ENCODE measurements at places on chromosomes 2 and 18.

GRCh38 chr2:30031184-30031583, 109.8 kb upstream of the ALK start:
- no peak for DNase-seq

GRCh38 chr2:11824901-11825828, 78.7 kb downstream of the LPIN1 start:
- peak; percentile 53 for DNase-seq

- no peak for DNase-seq
These were observed 13.8 kb upstream of the ZBTB7C start for GRCh38 chr18:48422947-48423378.

- no peak for DNase-seq
These were observed 20.7 kb downstream of the ACVR2A start for GRCh38 chr2:147865560-147865959.

- DNase-seq = no peak
These were observed 208.4 kb downstream of the MGAT5 start for GRCh38 chr2:134462275-134462674.

DNA sequence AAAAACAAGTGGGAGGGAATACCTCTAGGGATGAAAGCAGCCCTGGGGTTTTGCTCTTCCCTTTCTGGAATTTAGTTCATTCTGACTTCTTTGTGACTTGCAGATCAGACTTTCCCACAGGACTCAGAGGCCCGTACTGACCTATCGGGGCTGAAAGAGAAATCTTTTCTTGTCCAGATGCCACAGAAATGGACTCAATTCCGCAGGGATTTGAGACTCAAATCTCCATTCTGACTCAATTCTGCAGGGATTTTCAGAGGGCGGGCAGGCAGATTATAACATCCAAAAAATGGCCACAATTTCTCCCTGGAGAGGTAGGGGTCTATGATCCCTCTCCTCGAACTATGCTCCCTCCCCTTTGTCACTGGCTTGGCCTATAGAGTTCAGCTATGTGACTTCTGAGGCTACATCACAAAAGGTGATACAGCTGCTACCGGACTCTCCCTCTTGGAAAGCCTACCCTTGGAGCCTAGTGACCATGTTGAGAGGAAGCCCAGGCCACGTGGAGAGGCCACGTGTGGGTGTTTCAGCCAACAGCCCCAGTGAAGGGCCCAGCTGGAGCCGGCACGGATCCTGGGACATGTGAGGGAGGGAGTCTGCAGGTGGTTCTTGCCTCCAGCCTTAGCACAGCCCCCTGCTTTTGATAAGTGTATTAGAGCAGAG, 4.8 kb upstream of the EFHD1 start:
- no peak for DNase-seq

DNA sequence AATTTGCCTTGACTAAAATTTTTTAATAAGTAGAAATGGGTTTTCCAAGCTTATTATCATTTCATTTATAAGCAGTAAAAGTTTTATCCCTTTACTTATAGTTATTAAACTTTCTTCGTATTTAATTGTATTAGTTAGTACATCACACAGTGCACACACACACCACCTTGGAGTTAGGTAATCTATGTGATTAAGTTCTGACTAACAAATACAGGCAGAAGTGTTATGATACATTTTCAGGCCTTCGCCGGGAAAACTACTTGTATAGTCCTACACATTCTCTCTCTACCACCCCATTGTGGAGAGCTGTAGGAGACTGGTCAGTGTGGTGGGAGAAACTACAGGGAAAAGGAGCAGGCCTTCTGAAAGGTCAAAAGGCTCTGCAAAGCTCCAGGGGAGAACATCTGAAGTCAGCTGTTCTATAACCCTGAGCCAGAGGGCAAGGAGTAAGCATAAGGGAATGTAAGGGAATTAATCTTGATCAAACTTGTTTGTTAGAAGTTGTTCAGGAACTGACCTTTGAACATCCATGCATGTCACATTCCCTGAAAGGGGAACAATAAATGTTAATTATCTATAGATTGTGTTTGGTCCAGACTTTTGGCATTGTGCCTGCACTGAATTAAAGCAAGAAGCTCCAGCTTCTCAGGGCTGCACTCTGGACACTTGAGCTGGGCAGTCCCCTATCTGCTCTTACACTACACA, 231.7 kb downstream of the FSIP2 start:
- DNase-seq = no peak

- peak; percentile 52 for DNase-seq
These were observed 281.8 kb upstream of the TCF4 start for GRCh38 chr18:55869556-55870501.

Data from fibroblast of pulmonary artery (primary cell).